ENCODE measurements at places on chromosomes 5 and 9.

DNA sequence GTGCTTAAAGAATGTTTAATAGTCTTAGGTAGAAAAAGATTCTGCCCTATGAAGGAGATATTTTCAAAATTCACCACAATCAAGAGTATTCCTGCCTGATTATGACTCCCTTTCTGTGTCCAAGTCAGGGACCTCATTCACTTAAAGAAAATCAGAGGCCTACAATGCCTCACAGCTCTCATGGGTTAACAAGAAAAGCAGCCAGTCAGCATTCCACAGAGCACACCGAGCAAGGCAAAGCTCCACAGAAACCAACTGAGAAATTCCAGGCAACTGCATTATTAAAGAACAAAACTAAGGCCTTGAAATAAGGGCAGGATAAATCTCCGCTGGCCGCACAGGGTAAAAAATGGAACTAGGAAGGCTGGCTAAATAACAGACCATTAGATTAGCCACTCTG lies 161.1 kb downstream of the TARS1 start:
- DNase-seq: peak; percentile 38

DNA sequence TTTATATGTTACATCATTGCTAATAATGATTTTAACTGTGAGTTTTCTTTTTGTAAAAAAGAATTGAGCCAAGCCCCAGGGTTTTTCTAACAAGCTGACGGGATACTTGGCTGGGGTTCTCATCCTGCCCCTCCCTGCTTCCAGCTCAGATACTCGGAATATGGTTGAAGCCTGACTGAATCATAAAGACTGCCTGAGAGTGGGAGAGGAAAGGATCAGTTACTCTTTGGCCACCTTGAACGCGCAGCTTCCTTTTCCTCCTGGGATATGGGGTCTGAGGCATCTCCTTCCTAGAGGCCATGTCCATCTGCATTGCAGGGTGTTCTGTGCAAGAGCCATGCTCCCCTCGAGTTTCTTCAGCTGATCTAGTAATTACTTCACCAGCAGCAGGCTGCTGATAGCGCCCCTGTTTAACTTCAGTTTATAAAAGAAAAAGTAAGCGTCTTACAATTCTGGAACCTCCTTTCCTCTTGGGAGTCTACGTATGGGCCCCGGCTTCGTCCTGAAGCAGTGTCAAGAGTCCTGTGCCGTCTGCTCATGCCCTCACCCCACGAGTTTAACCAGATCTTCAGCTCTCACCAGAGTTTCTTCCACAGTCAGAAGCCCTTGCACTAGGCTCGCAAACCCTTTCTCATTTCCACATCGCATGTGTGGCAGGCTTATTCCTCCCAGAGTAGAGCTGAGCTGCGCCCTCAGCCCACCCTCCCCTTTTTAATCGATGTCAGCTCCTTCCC lies 130.0 kb downstream of the MVB12B start:
- DNase-seq: no peak

- no peak for DNase-seq
Observed at GRCh38 chr5:77641397-77641943, 3.0 kb upstream of the OTP start.

DNA sequence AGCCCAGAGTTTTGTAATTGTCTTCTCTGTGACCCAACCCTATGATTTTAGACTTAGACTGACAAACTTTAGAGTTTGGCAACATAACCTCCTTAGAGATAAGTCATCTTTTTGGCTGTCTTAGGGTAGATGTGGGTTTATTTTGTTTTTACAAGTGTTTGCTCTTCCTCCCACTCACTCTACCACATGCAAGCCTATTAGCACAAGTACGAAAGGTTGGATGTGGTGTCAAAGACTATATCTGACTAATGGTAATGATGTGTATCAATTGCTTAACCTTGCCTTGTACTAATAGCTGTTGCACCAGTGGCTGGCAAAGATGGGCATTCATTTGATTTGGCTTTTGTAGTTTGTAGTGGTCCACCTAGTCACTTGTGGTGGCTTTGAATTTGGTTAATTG lies 46.5 kb downstream of the SLC25A46 start:
- no peak for DNase-seq

- no peak for DNase-seq
Observed at GRCh38 chr9:72207278-72207677, 58.0 kb downstream of the GDA start.

DNA sequence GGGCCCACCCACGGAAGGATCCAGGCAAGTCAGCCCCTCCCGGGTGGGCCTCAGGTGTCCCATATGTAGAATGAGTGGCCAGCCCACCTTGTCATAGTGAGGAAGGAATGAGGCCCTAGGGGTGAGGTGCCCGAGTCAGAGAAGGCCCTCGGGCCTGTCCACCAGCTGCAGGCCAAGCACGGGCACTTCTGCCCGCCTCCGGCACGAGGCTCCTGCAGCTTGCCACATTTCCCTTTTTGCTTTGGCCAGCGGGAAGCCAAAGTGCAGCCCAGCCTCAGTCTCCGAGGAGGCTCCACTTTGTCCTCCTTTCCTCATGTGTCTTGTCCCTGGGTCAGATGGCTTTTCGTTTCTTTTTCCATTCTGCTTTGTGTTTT lies 72.9 kb downstream of the PSMB7 start:
- no peak for DNase-seq

DNA sequence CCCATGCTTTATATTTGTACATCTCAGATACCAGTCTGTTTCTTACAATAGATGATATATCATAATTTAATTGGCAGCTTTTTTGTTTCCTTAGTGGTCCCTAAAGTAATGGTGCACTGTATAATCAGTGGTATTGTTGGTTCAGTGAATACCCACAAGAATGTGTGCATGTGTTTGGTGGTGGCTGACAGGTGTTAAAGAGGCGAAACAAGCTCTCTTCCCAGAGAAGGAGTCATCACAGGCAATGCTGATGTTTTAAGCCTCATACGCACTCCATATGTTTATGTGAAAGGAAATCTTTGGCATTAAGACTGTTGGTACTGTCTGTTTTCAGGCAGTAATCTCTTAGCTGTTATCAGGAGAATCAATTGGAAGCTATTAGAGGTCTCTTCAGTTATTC lies 49.2 kb upstream of the KIAA1958 start:
- DNase-seq: no peak

DNA sequence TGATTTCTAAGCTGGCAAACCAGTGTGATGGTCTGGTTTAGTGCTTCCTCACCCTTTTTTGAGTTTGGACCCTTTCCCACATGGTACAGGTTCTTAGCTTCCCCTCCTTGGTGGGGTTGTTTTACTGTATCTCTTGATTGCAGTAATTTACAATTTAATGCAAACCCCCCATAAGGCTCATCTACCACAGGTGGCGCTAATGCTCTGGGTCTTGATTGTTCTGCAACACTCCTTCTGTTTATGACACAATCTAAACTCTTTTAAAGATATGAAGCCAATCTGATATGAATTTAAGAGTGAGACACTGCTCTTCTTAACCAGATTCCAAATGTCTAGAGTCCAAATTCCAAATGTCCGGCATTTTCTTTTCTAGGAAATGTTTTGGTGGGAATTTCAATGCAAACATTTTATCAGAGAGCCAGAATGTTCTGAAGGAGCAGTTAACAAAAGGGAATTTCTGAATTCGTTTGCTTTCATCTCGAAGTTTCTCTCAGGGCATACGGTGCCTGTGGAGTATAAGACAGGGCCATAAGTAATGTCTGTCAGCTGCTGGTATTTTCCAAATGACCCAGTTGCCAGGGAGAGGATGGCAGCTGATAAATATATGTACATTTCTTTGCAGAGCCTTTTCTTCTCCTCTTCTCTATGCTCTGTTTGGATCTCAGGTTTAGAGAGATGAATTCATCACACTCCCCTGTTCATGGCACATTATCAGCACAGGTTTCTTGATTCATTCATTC lies 246.8 kb downstream of the ARHGAP26 start:
- peak; percentile 44 for DNase-seq

- no peak for DNase-seq
Observed at GRCh38 chr5:95963650-95964410, 2.2 kb upstream of the ELL2 start.

DNA sequence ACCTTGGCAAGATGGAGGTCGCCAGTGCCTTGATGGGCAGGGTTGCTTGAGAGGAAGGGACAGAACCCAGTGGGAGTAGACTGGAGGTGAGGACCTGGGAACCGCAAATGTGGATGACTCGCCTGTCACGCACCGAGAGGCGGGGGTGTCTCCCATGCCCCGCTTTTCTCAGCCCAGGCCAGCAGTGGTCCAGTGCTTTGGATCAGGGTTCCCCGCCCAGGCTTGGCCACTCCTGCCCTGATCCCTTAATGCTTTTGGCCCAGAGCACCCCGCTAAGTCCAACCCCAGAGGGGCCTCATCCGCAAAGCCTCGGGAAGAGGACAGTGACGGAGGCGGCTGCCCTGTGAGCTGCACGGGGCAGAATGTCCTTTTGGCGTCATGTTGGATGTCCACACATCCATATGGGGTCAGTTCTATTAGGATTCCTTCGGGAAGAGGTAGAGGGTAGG lies 2.4 kb downstream of the MRPS2 start:
- DNase-seq: no peak

- peak; percentile 96 for DNase-seq
Observed at GRCh38 chr5:90474235-90475107, at the start of the genes MBLAC2 and POLR3G. Gene MBLAC2 (minus strand): TSS chr5:90474771. CDS start chr5:90474292, 479 bp downstream. Gene POLR3G (plus strand): TSS chr5:90474864. CDS start chr5:90485568, 10,704 bp downstream.

DNA sequence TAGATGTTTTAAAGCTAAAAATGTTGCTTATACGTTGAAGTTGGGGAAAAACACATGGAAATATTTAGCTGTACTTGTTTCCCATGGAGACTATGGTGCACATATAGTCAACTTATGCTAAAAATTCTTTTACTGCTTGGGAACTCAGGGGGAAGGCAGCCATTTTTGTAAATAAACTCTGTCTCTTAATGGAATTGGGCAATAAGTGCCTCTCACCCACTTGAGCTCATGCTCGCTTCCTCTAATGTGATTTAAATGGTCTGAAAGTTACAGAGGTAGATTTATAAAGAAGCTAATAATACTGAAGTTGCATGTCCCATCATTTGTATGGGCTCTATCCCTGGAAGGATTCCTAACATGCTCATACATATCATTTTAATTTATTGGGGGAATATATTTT lies 523.8 kb downstream of the RASEF start:
- no peak for DNase-seq

- DNase-seq: no peak
Observed at GRCh38 chr5:60056191-60056590, 162.7 kb upstream of the PDE4D start.

DNA sequence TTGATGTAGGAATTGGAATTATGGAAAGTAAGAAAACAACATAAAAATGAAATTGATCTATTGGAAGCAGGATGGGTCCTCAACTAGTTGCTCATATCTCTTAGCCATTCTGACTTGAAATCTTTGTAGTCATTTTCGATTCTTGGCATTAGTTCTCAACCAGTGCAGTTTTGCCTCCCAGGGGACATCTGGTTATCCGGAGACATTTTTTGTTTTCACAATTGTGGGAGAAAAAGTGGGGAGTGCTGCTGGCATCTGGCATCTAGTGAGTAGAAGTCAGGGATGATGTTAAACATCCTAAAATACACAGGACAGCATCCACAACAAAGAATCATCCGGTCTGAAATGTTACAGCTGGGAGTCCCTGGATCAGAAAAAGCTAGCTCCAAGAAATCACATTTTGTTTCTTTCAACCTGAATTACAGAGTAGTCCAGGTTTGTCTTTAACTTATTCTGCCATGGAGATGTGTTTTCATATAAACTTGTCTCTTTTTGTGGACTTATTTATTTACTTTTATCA lies 74.9 kb downstream of the FBXL7 start:
- no peak for DNase-seq

DNA sequence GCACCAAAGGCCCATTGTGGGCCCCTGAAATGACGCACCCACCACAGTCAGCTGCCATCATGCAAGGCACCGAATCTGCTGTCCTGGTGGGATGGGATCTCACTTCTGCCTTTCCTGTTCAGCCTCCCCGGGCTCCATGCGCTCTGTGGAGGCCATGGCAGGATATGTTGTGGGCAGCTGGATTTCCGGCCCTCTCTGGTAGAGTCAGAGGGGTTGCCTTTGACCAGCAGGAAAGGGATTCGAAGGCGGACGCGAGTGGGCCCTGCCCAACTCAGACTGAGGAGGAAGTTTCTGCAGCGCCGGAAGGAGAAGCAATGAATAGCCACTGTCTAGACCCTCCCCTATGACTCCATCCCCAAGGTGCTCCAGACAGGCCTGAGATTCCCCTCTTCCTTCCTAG lies 35.5 kb downstream of the GADD45G start:
- DNase-seq: no peak

GRCh38 chr5:776862-777711 lies 7.4 kb downstream of the ZDHHC11B start:
- DNase-seq: no peak

GRCh38 chr5:2451100-2451499 lies 300.4 kb downstream of the IRX2 start:
- no peak for DNase-seq

DNA sequence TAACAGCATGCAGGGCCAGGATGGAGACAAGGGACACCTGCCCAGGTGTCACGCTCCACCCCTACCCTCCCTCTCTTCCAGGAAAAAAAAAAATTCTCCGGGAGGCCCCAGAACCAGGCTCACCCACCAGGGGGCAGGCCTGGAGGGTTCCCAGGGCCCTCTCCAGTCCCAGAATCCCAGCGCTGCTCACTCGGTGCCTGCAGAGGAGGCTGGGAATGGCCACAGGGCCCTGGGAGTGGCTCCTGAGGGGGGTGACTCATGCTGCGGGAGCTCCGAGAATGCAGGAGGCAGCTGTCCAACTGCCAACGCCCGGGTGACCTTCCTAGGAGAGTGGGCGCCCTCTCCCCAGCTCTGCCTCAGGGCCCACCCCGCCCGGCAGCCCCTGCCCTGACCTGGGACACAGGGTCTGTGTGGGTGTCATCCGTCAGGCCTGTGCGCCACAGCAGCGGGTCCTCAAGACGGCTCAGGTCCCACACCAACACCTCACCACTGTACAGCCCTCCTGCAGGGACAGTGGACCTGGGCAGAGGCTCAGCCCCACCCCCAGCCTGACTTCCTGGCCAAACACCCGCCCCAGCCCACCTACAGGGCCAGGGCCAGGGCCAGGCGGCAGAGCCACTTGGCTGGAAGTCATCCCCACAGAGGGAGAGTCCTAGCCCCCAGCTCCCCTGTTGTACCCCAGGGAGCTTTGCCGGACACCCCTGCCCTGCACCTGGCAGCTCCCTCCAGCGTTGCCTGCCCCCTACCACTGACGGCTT lies 21.2 kb downstream of the DYNC2I2 start:
- DNase-seq: peak; percentile 96

DNA sequence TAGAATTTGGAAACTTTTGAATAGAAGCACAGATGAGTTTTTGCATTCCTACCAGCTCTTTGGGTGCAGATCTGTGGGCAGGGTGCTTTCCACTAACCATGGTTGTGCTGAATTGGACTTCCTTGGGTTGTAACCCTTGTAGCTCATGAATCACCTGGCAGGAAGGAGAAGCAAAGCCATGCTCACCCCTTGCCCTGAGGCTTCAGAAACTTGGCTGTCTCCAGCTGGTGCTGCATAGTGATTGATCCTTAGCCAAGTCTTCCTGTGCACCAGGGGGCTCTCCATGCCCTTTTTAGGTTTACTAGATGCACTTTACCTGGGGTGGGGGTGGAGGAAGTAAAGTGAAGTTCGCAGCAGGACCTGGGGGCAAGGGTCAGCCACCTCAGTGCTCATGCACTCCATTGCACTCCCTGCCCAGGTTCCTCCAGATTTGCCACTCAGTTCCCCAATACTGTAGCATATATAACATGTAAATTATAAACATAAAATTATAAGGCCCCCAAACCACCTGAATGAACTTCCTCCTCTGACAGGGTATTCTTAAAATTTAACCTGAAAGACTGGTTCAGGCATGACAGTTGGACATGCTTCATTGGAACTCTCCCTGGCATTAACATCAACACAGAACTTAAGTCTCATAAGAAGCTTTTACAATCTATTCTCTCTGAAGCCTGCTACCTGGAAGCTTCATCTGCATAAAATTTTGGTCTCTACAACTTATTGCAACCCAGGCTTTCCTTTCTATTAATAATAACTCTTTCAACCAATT lies 25.8 kb upstream of the IFNA14 start:
- no peak for DNase-seq

- no peak for DNase-seq
Observed at GRCh38 chr9:77166193-77166592, 11.1 kb upstream of the VPS13A start.
